Naive thymus-derived CD8-positive, alpha-beta T cell (primary cell): ENCODE measurements at places on chromosomes 16 and 17.

DNA sequence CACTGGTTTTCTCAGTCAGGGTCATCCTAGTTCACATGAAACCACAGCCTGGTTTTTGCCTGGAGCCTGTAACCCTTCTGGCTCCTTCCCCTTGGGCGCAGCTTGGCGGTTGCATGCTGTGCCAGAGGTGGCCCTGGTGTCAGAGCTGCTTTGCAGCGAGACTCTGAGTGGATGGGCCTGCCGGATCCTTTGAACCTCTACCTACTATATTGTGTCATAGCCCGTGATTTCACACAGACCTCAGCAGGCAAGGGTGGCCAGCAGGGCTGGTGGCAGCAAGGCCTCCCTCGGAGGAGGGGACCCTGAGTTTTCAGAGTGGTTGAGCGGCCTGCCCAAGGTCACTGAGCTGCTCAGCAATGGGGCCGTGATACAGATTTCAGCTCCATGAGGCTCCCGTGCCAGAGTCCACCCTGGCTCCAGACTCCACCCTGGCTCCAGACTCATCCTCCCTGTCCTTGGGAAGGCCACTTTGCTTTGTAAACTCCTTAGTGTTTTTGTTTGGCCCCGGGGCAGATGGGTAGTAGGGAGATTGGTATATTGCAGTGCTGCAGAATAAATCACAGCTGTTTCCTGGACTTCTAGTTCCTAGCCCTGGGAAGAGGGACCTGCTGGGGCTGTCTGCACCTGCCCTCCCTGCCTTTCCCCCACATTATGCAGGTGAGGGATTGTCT lies 9.7 kb downstream of the MPRIP start:
- DNase-seq: peak; percentile 58

- no peak for DNase-seq
These were observed 63.8 kb downstream of the GSG1L start for GRCh38 chr16:27999687-28000086.

GRCh38 chr16:20203272-20203671 lies 124.0 kb downstream of the GP2 start:
- DNase-seq: no peak

- DNase-seq: no peak
These were observed 52.2 kb downstream of the DNAH17 start for GRCh38 chr17:78524870-78525510.

- DNase-seq: no peak
These were observed 25.0 kb downstream of the TMEM94 start for GRCh38 chr17:75481194-75482068.

- no peak for DNase-seq
These were observed 7.4 kb downstream of the IRF8 start for GRCh38 chr16:85906349-85906748.

DNA sequence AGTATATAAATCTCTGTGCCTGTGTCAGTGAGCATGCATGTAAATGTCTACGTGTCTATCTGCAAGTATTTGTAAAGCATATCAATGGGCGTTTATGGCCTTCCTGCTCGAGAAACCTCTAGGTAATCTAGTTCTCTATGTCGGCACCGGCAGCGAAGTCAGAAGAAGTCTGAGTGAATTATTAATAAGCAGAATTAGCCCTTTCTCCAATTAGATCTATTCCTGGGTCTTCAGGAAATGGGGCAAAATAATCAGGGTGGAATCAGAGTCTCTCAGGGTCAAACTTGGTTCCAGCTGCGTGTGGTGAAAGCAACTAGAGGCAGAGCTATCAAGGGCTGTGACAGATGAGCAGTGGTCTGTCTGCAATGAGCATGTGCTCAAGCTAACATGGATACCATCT lies at the start of gene C17orf78:
TSS of gene C17orf78 (plus strand) at position 280 of the 400 bp plus-strand sequence. CDS start at position 388, 108 bp downstream.
- DNase-seq: no peak

GRCh38 chr17:82278308-82278707 lies 4.8 kb upstream of the CSNK1D start:
- no peak for DNase-seq

GRCh38 chr17:5705876-5706576 lies 121.7 kb upstream of the NLRP1 start:
- no peak for DNase-seq

DNA sequence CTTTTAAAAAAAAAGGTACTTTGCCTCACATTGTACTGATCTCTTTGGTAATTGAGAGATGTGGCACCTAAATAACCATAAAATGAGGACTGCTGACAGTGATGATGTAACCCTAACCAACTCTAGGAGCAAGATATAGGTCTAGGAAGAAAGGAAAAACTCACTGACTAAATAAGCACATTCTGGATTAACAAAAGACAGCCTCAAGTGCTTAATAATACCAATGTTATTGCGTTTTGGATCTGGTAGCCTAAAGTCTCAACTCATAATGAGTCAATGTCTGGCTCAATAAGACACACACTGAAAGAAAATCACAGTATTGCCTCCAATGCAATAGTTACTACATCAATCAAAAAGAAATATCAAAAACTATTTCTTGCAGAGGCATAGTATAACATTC lies 3.0 kb downstream of the ERN1 start:
- DNase-seq: no peak
